ENCODE measurements at places on chromosomes 4 and X. TPM values are rescaled to one million over a fixed set of nuclear protein-coding genes. Genes with fewer than 3 reads are reported as not detected.
A peak's percentile ranks its signal among the peaks of the same experiment; 100 is the strongest.

DNA sequence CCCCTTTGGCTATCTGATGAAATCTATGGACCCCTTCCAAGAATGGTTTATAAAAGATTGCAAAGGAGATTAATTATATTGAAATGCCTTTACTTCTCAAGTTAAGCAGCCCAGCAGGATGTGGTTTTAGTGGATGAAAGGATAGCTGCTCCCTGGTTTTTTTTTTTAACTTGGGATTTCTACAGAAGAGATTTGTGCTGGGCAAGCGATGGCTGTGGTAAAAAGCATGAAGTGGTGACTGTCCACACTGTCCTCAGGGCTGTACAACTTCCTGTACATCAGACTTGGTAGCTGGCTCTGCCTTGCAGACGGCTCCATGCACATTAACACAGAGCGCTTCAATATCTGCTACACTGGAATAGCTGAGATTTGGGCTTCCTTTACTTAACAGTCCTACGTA lies 321.7 kb downstream of the DHX15 start:
- no peak overlapping the region for H3K4me3 ChIP-seq
- DNase-seq: no peak
- H3K27me3 ChIP-seq: no peaks in the 10 kb centered on the region
- H3K27ac ChIP-seq: no peak overlapping the region

DNA sequence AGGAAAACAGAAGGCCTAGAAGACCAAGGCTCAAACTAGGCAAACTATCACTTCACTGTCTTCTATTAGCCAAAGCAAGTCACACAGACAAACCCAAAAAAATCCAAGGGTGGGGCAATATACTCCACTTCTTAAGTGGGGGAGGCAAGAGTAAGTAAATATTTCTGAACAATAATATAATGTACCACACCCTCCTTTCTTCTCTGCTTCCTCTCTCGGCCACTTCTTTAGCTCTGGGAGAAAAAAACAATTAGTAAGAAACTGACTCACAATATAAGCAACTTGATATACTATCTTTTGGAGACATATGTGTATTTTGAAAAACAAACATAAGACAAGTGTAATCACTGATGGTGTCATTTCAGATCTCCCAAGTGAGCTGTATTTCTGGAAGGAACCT lies 14.8 kb downstream of the DCAF8L1 start:
- no peaks in the 10 kb centered on the region for H3K4me1 ChIP-seq
- H3K4me3 ChIP-seq: no peak overlapping the region
- no peak for DNase-seq
- no peaks in the 10 kb centered on the region for H3K27me3 ChIP-seq

The HSD17B11 gene
- total RNA-seq: 30.2 TPM

DNA sequence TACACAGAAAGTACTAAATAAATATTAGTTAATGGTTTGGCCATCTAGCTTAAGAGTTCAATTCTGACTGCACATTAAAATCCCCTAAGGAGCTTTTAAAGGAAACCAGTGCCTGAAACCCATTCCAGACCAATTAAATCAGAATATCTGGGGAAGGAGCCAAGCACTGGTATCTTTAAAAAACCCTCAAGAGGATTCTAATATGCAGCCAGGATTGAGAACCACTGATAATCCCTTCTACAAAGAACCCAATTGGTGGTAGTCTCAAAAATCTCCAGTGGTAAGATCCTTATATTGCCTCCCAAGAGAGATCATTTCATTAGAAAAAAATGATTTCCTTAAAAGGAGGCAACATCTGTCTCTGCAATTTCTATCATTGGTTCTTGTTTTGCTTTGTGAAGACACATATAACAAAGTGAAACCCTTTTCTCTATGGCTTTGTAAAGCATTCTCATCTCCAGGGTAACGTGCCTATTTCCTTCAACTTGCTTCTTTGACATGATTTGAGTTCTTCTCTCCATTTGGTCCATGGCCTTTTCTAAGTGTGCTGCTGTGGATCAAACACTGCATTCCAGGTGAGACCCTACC lies 3.5 kb downstream of the GPR34 start:
- H3K27ac ChIP-seq: peak overlapping the region; percentile 56
- no peaks in the 10 kb centered on the region for H3K27me3 ChIP-seq
- H3K4me3 ChIP-seq: peak overlapping the region; percentile 25
- DNase-seq: no peak
- H3K4me1 ChIP-seq: peaks cover 55% of the 10 kb centered on the region
- peaks cover 29% of the 10 kb centered on the region for H3K36me3 ChIP-seq

DNA sequence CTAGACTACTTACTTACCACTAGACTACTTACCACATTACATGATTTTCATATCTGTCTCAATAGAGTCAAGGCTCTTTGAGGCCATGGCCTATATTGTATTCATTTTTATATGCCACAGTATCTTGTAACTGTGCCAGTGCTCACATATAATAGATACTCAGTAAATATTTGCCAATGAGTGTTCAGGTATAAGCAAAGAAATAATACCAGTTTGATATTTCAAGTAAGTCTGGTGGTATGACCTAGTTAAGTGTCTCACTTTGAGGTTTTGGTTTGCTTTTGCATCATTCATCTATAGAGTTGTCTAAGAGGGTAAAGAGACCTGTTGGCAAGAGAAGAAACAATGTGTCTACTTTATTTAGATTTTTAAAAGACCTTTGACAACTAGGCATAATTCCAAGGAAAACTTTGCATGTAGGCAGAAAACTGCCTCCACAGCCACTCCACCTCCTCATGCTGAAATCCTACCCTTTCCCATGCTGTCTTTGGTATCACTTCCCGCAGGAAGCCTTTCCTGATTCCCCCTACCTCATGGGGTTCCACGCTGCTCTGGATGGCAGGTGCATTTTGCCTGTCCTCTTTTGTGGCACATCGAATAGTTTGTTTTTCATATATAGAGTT lies 91.3 kb upstream of the KLHL13 start:
- H3K4me3 ChIP-seq: no peak overlapping the region
- H3K36me3 ChIP-seq: no peaks in the 10 kb centered on the region
- H3K4me1 ChIP-seq: peaks cover 7% of the 10 kb centered on the region
- H3K27ac ChIP-seq: no peak overlapping the region
- no peaks in the 10 kb centered on the region for H3K27me3 ChIP-seq

GRCh38 chrX:148161701-148162100 lies 180.6 kb downstream of the FMR1NB start:
- H3K4me1 ChIP-seq: no peaks in the 10 kb centered on the region
- no peak for DNase-seq
- H3K36me3 ChIP-seq: no peaks in the 10 kb centered on the region
- no peaks in the 10 kb centered on the region for H3K27me3 ChIP-seq
- no peak overlapping the region for H3K27ac ChIP-seq
- no peak overlapping the region for H3K4me3 ChIP-seq

The IL3RA gene
- total RNA-seq: 0.61 TPM
